ENCODE measurements at places on chromosomes 7 and 10.

DNA sequence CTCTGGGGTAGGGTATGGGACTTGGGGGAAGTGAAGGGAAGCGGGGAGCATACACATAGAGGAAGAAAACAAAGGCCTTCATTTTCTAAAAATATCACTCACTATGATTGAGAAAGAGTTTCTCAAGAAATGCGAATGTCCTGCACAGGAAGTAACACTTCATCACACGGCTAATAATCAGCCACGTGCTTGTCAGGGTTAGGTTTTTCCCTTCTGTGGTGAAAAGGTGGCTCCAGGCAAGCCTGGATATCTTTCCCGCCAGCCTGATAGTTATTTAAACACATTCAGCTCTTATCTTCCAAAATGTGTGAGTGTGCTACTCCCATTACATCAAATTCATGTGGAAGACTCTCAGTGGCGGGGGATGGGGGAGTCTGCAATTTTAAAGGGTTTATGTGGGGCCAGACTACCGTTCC, 166.4 kb upstream of the ADO start:
- DNase-seq = no peak

DNA sequence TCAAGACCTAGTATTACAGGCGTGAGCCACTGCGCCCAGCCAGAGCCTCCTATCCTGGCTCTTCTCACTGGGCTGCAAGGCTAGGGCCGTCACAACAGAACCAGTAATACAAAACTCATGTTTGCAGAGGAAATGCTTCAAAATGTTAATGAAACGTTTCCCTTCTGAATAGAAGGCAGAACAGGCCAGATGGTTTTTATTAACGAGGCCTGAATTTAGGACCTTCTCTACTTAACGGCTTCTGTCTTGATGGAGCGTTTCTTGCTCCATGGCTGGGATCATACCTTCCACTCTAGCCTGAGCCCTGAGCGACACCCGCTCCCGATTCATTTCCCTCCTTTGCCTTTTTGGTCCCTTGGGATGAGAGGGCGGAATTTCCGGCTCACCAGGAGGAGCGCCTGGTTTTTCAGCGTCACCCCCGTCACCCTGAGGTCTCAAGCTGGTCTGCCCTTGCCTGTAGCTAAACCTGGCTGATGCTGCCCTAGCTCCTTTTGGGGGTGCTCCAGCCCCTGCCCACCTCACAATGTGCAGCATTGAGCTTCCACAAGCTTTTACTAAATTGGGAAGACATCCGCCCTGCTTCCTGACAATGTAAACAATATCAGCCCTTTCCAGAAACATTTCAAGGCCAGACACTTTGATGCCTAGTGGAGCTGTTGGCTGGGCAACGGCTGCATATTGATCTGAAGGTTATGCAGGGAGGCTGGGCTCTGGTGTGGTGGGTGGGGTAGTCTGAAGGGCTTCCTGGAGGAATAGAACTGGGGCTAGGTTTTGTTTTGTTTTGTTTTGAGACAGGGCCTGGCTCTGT, 5.2 kb downstream of the CLIP2 start:
- DNase-seq = peak; percentile 35

GRCh38 chr7:102120666-102121195, 165.9 kb upstream of the SH2B2 start:
- DNase-seq = no peak

DNA sequence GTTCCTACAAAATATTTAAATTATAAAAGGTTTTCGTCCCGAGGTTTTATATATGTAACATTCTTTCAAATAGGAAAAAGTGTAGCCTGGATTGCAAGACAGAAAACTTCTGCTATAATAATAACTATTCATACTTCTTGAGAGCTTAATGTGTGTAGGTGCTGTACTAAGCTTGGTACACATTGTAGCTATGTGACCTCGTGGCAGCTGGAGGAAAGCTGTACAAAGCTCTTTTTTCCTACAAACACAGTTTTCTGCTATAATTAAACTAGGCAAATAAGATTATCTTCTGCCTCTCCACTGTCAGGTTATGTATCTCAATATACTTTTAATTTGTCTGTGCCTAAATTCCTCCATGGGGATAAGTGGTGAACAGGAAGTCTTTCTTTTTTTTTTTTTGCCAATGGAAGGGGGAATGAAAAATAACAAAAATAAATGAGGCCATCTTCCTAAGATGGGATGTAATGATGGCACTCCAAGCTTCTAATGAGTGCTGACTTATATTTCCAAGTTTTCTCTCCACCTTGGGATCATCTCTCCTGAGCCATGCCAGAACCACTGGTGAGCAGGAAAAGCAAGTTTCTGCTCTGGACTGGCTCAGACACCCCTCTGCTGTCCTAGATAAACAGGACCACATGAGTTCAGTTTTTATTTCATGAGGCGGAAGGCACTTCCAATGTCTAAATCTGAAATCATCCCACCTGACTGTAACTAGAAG, 9.9 kb downstream of the SGMS1 start:
- DNase-seq = no peak

DNA sequence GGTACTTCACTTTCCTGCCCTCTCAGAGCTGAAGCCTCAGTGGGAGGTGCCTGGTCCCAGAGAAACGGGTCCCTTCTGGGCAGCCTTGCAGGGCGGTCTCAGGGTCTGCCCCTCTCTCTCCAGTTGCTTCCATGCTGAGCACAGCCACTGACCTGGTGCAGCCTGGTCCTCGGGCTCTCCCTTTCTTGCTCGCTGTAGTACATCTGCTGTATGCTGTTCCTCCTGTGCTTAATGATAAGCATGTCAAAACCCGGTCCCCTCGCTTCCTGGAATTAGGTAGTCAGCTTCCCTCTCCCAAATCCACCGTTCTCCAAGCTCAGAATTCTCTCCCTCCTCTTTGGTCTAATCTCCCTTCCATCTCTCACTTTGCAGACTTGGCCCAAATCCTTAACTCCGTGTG, 11.0 kb upstream of the HPS1 start:
- DNase-seq = no peak

DNA sequence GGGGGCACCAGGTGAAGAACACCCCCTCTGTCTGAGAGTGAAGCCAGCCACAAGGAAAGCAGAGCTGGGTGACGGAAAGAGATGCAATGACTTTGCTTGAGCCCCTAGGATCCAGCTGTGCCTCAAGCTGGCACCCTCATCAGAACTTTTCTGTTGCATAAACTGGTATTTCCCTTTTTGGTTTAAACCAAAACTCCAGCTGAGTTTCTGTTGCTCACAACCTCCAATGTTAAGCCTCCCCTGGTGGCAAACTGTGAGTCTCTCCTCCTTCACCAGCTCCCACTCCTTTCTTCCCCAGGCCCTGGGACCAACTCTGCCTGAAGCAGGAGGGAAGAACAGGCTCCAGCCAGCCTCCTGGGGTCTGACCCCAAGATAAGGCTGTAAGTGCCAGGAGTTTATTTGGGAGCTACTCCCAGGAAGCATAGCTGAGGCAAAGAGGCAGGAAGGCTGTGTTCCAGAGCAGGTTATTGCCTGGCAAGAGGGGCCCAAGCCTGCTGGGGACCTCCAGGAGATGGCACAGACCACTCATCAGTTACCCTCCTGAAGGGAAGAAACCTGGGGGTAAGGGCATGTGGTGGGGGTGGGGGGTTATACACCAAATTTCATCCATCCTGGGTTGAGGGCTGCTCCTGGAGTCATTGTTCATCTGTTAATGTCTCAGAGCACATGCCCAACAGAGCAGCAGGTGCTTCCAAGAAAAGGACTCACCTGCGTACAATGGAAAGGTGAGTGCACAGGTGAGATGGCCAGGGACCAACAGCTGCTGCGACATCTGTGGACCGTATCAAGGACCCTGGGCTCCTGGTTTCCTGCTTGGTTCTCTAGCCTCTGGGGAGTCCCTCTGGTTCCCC, 73.3 kb upstream of the NANOS1 start:
- no peak for DNase-seq

DNA sequence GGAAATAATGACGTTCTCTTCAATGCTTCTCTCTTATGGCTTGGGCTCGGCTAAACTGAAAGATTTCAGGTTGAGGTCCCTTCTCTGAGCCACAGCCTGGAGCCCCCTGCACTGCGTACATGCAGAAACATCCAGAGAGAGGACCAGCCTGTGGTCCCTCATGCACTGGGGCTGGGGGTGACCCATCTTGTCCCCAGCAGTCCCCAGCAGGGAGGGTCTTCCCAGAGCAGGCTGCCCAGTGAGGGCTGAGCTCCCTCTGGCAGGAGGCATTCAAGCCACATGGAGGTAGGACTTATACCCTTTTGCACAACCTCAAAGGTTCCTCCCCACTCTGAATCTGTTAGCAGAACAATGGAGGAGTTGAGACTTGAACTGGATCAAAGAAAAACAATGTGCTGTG, 7.4 kb downstream of the GDF10 start:
- DNase-seq = no peak

GRCh38 chr10:131758062-131758938, 142.5 kb upstream of the PPP2R2D start:
- DNase-seq = no peak

- no peak for DNase-seq
Measured at GRCh38 chr10:125221716-125222115, 61.4 kb upstream of the CTBP2 start.

GRCh38 chr10:97332591-97333350, 1.8 kb downstream of the FRAT2 start:
- no peak for DNase-seq

- DNase-seq = no peak
Measured at GRCh38 chr7:83105063-83105462, 57.6 kb downstream of the PCLO start.

DNA sequence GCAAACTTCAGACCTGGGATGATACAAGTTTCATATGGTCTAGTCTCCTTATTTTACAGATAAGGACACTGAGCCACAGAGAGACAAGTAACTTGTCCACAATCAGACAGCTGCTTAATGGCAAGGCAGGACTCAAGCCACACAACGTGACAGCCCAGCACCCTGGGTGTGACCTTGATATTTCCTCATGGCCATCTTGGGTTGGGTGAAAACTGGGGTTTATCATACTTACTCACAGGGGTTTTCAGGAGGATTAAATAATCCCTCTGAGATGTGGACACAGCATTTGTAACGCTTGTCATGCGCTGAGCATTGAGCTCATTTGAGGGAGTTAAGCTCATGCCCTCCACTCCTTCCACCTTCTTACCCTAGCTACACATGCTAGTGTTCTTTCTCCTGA, 58.0 kb downstream of the ABLIM1 start:
- no peak for DNase-seq

DNA sequence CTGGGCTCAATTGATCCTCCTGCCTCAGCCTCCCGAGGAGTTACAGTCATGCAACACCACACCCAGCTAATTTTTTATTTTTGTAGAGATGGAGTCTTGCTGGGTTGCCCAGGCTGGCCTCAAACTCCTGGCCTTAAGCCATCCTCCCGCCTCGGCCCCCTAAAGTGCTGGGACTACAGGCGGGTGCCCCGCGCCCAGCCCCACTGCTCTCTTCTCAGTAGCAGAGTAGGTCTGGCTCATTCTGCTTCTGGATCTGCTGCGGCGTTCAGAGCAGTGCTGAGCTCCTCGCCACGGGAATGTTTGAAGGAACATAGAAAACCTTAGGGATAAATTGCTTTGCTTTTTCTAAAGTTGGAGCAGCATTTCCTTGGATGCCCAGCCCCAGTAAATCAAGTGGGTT, 27.4 kb downstream of the WIPI2 start:
- no peak for DNase-seq

DNA sequence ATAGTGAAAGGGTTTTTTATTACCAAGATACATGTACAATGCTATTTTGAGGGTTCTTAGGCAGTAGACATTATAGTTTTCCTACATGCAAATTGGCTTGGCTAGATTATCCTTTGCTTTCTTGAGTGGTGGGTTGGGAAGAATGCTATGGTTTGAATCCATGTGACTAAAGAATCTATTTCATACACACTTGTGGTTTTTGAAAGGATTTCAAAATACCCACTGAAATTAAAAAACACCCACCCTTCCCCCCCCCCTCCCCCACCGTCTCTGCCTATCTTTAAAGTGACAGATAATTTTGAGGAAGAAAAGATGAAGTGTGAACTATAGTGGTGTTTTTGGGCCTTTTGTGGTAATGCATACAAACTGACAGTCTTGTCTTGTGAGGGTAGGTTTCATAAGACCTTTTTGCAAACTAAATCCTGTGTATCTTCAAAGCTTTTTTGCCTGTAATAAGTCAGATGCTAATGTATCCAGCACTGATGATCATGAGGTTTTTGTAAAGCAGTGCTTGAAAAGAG, 90.9 kb downstream of the TPST1 start:
- DNase-seq = no peak

DNA sequence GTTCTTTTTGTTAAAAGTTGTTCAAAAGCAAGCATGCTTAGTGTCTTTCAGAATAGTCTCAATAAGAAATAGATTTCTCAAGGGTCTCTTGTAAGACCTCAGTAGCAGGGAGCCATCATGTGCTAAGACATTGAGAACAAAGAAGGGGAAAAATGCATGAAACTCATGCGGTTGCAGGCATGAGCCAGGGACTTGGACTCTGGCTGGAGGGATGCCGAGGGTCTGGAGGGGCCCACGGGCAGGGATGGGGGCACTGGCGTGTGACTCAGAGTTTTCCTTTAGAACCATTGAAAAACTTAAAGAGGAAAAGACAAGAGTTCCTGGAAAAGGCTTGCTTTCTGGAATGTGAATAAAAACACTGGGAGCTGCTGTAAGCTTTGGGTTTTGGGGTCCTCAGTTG, 253.3 kb downstream of the CCDC3 start:
- DNase-seq = no peak

DNA sequence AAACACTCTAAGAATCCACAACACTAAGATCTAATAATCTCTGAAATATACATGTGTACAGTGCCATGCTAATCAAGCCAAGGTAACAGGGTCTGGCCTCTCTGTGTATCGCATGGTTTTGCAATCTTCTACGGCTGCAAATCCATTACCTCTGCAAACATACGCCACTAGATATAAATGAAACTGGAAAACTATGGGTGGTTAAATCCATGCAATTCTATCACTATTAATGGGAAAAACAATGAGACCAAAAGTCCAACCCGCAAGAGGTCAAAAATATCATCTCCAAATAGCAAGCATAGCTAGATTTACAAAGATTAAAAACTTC, 23.0 kb downstream of the SGCE start:
- DNase-seq = no peak

All from glutamatergic neuron (in vitro differentiated cells).